Caki2 (cell line): ENCODE measurements at places on chromosomes 6 and 20. TPM values are rescaled to one million over a fixed set of nuclear protein-coding genes. Genes with fewer than 3 reads are reported as not detected.

GRCh38 chr6:39945626-39946025 lies 11.4 kb upstream of the MOCS1 start:
- DNase-seq, result no peak

DNA sequence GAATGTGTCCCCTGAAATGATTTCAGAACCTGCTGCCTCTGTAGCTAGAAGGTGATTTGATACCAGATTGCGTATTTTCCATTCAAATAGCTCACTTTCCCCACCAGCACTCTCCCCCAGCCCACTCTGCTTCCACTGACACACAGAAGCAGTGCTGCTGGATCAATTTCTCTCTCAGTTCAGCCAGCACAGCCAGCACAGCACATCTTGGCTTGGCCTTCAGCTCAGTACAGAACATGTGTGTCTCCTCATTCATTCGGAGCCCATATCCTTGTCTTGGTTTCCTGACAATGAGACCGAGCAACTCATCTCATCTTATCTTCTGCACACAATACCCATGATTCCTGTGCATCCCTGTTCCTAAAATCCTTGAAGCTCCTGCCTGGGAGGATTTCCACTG lies 33.8 kb upstream of the CD83 start:
- DNase-seq, result no peak

DNA sequence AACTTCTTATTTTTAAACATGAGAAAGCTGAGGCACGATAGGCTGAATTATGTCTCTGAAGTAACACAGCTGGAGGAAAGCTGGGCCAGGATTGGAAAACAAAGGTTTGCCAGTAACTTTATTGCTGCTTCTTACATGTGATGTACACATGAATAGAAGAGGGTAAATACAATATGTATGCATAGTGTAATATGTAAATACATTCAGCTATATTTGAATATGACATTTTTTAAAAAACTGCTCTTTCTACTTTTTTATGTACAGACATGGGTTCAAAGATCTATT lies 90.2 kb downstream of the ADTRP start:
- DNase-seq, result no peak

- no peak for DNase-seq
These were observed 12.9 kb upstream of the ZNF391 start for GRCh38 chr6:27375613-27376079.

DNA sequence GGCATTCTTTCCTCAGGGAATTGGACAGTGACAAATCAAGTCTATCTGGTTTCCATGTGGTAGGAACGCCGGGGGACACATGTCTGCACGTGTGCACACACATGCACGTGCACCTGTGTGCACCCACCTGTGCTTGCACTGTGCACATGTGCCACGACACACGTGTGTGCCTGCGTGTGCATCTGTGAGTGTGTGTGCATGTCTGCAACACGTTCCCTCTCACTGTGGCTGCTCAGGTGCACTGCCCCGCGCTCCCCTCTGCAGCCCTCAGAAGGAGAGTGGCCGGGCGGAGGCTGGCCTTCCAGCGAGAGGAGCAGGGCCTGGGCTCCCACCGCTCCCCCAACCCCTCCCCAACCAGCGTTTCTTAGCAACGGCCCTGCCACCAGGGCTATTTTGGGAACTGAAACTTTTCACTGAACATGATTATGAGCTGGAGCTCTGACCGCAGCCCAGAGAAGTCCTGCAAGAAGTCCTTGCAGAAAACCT lies 147.8 kb downstream of the PHACTR3 start:
- DNase-seq, result no peak

DNA sequence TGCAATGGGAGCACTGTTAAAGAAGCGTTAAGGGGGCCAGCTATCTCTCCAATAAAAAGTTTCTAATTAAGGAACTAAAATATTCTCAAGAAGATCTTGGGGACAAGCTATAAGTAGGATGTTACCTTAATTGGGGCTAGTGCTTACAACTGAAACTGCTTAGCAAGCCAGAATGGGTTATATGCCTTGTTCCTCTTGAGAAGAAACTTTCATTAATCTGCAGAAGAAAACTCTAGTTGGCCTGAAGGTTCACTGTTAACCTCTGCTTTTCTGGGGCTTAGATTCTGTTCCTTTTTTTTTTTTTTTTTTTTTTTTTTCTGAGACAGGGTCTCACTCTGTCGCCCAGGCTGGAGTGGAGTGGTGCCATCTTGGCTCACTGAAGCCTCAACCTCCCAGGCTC lies 82.2 kb downstream of the BACH2 start:
- no peak for DNase-seq

DNA sequence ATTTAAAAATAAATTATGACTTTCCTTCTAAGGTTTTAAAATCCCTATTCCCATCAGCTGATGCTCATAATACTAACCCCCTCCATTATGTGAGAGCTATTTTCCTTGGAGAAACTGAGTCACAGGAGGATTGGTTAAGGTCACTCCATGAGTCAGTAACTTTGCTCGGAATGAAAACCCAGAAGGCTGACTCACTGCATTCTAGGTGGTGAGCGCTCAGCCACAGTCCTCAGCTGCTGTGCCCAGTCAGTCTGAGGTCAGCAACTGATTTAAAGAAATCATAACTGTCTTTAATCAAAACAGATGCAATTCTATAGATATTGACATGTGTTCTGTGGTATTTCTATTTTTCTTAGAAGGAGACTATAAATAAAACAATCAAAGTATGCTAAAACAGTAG lies 359.2 kb downstream of the GJA1 start:
- peak; percentile 48 for DNase-seq

- DNase-seq, result no peak
These were observed 56.7 kb upstream of the MRAP2 start for GRCh38 chr6:83976871-83977270.

GRCh38 chr6:124298730-124299129 lies 495.1 kb downstream of the NKAIN2 start:
- DNase-seq, result no peak

- DNase-seq, result peak; percentile 79
These were observed 134.3 kb upstream of the CDH4 start for GRCh38 chr20:61117725-61118124.

Gene ARFGEF3
- 4.5 and 5.5 TPM in 2 replicates for total RNA-seq

Gene TPMT
- total RNA-seq, result 11.7 and 14.0 TPM in 2 replicates
